ENCODE measurements at places on chromosomes 7 and 10.

DNA sequence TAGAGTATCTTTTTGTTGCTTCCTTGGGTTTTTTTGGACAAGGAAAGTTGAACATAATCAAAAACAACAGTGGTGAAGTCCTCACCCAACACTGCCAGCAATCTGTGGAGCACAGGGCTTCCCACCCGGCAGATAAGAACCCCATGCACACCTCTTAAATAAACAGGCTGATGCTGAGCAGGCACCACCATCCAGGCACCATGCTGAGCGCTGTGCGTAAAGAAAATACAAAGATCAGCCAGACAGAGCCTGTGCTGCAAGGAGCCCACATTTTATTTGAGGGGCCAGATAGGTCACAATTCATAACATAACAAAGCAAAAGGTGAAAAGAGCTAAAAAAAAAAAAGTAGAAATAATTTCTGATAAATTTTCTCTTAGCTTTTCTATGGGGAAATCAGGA is 231.2 kb downstream of the PTPRN2 start:
- DNase-seq: no peak

- DNase-seq: no peak
Measured at GRCh38 chr10:92328993-92329392, 38.0 kb downstream of the MARCHF5 start.

DNA sequence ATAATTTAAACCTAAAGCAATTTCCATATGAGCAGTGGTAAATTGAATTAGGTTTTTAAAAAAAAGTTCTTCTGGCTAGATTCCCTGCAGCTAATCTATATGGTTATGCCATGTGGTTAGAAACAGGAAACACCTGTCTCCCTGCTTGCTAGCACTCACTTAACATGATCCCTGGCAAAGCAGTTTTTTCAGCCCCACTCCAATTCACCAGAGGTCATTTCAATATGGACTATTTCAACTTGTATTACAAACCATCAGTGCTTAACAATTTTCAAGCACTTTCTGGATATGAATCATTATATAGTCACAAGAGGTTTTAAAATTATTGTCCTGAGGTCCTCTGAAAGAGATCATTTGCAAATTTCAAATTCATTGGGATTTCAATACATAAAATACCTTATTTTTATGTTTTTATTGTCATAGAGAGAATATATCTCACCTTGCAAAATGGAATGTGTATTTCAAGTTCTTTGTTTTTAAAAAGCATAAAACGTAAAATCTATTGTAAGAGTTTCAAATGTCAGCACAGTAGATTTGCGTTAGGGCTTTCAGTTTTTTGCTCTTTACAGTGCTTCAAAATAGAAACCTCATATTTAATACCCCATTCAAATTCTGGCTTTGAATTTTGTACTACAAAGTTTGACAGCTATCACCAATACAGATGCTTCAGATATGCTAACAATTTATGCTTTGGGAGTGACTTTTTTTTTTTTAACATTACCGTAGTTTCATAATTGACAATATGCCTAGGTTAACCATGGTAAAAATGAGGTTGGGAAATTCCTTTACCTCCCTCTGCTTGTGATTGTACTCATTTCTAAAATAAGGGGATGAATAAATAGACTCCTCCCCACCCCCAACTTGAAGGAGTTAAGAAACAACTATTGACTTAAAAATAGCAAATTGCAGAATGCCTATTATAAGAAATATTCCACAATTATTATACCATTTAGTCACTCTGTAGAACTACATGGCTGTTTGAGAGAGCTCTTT is 117.5 kb upstream of the HGF start:
- no peak for DNase-seq

- DNase-seq: no peak
Measured at GRCh38 chr7:138935465-138936011, 45.7 kb downstream of the KIAA1549 start.

DNA sequence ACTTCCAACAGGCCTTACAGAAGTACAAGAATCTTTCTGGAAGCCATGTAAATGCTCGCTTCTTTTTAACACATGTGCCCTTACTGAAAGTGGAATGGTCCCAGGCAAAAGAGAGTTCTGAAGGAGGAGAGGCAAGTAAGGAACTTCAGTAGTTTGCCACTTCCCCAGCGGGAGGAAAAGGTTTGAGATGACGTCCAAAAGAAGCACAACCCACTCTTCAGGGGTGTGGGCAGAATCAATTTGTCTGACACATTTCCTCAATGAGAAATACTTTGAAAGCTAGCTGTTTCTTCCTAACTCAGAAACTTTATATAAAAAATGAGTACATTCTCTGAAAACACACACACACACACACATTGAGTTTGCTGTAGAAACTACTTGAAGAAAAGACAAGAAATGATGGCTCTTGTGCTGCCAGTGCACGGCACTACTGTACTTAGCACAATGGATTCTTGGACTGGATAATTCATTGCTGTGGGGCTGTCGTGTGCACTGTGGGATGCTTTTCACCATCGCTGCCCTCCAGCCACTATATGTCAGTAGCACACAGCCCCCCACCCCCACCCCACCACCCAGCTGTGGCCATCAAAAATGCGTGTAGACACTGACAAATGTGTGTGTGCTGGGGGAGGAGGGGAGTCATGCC is 183.0 kb downstream of the SRPK2 start:
- peak; percentile 42 for DNase-seq

GRCh38 chr10:33355274-33355673 is 20.8 kb upstream of the NRP1 start:
- no peak for DNase-seq

DNA sequence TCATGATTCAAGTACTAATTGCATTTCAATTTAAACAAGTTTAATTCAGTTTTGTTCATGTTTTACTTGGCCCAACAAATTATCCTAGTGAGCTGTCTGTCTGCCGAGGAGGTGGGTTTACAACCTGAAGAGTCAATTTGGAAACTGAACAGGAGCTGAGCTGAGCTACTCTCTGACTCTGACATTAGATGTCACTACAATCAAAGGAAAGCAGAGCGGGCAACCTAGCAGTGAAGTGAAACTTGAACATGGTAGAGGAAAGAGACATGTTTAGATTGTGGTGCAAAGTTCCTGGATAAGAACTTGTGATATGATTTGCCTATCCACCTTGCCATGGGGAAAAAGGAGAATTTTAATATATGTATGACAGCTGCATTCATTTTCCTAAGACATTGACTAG is 9.6 kb upstream of the AGR3 start:
- no peak for DNase-seq

DNA sequence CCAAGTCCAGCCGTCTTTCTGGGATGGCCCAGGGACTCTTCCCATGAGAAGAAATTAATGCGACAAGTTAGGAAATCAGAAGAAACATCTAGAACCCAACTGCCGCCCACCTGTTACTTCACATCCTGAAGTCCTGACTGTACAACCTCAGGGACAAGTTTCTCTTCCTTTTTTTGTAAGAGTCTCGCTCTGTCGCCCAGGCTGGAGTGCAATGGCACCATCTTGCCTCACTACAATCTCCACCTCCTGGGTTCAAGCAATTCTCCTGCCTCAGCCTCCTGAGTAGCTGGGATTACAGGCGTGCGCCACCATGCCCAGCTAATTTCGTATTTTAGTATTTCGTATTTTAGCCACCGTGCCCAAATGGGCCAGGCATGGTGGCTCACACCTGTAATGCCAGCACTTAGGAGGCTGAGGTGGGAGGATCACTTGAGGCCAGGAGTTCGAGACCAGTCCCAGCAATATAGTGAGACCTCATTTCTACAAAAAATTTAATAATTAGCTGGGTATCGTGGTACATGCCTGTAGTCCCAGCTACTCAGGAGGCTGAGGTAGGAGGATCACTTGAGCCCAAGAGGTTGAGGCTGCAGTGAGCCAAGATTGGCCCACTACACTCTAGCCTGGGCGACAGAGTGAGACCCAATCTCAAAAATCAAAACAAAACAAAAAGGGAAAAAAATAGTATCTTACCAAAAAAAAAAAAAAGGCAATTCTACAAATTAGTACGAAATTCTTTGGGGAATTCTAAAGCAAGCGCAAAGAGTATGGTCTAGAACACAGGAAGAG is 20.8 kb downstream of the LAT2 start:
- no peak for DNase-seq

DNA sequence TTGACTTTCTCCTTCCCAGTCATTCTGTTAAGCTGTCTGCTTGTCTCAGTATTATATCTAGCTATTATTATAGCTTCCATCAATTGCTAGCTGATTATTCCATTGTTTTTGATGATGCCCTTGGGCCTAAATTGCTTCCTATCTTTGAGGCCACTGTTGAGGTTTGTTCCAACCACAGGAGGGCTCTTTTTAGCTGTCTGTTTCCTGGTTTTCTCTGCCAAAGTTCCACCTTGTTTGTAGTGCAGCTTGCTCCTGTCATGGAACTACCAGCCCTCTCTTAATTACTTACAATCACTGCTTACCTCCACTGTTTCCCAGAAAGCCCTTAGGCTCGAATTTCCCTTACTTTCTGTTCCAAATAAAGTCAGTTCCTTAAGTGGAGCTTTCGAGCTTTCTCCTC is 118.7 kb upstream of the SEC61G start:
- DNase-seq: no peak

DNA sequence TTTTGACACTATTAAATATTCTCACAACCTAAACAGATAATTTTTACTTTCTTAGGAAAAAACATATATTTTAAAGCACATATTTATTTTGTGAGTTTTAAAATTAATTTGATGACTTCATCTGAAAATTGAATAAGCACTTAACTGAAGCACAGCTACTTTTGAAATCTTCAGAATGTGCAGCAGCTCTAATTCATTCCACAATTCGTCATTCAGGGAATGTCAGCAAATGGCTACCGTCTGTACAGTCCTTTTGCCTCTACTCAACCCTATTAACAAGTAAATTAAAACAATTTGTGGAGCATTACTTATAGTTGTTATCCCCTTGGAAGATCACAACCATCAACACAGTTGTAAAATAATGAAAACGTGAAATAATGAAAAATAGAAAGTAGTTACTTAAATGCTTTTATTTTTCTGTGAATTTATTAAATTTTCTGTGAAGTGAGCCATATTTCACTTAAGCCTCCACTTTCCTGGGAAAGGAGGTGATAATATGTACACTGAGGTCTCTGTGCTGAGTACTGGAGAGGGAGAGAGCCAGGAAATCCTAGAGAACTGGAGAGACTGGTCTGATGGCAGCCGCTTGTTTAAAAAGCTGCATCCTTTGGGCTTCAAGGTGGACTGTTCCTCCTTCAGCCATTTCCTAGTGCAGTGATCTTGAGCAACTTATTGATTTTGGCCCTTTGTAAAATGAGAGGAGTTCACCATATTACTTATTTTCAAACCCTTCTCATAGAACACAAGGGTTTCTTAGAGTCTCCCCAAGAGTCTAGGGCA is 70.6 kb downstream of the REEP3 start:
- DNase-seq: no peak

DNA sequence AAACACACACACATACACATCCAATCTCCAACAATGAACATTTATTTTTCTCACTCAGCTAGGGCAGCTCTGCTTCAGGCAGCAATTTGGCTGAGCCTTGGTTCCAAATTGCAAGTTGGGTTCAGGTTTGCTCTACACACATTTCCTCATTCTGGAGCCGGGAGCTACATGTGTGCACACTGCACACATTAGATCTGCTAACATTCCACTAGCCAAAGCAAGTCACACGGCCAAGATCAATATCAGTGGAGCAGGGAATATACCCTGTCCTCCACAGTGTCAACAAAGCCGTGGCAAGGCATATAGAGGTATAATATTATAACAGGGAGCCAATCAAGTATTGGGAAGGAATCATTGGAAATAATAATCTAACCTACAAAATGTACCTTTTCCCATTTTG is 57.5 kb upstream of the PPP1R3C start:
- DNase-seq: no peak

DNA sequence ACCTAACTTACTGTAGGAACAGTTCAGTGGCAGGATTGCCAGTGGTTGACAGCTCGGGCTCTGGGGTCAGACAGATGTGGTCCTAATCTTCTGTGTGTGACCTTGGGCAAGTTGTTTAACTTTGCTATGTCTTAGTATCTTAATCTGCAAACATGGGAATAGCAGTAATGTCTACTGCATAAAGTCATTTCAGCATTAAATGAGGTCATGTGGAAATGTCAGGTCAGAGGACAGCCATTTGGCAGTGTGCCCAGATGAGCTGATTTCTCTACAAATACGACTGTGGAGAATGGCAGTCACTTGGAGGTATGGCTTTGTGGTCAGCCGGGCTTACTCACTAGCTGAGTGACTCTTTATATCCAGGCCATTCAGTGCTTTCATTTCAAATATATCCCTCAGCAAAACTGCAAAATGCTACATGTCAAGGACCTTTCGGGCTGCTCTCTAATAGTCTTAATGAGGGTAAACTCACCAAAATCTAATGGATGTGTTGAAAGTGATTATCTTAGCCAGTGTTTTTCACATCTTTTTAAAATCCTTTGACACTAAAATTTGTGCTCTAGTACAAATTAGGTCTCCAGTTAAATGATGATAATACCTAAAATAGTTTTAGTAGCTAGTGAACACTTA is 171.4 kb downstream of the ST7 start:
- DNase-seq: peak; percentile 37

- DNase-seq: no peak
Measured at GRCh38 chr10:69061305-69062161, 26.4 kb upstream of the SRGN start.

- DNase-seq: peak; percentile 21
Measured at GRCh38 chr10:21675157-21675796, 141.2 kb downstream of the MLLT10 start.

- no peak for DNase-seq
Measured at GRCh38 chr7:107622429-107622828, 38.2 kb upstream of the SLC26A4 start.

- DNase-seq: no peak
Measured at GRCh38 chr10:29048506-29048905, 240.4 kb upstream of the LYZL1 start.

- DNase-seq: no peak
Measured at GRCh38 chr7:78260826-78261225, 462.3 kb downstream of the PHTF2 start.

DNA sequence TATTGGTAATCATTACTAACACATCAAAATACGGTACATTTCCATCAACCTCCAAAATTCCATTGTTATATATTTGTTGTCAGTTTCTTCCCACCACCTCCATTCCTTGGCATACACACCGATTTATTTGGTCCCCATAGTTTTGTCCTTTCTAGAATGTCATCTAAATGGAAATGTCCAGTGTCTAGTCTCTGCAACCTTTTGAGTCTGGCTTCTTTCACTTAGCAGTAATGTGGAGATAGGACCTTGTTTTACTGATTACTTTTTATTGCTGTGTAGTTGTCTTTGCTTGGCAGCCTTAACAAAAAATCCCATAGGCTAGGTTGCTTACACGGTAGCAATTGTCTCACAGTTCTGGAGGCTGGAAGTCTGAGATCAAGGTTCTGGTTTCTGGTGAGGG is 22.5 kb downstream of the TRRAP start:
- DNase-seq: no peak

DNA sequence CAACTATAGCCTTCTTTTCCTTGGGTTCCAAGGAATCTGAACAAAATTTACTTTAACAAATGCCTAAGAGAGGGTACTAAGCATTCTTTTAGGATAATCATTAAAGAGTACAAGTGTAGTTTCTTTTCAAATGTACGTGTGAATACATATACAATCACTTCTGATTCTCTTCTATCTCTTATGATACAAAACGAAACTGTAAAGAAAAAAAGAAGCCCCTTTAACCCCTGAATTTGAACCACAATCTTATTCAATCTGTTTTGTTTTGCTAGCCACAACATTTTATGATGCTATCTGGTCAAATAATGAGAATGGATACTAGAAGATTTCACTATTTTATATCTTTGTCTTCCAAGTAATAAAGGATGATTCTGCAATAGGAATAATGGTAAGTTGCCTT is 48.7 kb downstream of the SIRT1 start:
- DNase-seq: no peak

GRCh38 chr10:6108631-6109443 is 20.0 kb downstream of the RBM17 start:
- no peak for DNase-seq

Measured in activated naive CD4-positive, alpha-beta T cell treated with anti-CD3 and anti-CD28 coated beads, Interleukin-2, amount 50 U/mL, for 16 hours (primary cell).